ENCODE measurements at places on chromosomes 1 and 21.

- no peak for DNase-seq
Measured at GRCh38 chr1:11134251-11134897, 34.7 kb upstream of the EXOSC10 start.

DNA sequence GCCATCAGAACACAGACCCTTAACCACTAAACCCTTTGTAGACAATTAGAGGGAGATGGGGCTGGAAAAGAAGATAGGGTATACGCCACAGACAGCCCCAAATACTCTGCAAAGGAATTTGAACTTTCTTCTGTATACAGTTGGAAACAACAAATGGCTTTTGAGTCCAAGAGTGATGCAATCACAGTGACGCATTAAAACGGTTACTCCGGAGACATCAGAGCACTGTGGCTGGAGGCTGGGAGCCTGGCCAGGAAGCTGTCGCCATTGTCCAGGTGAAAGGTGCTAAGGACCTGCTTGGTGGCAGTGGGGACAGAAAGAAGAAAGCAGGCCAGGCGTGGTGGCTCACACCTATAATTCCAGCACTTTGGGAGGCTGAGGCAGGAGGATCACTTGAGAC is 4.2 kb downstream of the FLAD1 start:
- DNase-seq: no peak

- DNase-seq: no peak
Measured at GRCh38 chr1:228902781-228903433, 167.6 kb downstream of the RHOU start.

DNA sequence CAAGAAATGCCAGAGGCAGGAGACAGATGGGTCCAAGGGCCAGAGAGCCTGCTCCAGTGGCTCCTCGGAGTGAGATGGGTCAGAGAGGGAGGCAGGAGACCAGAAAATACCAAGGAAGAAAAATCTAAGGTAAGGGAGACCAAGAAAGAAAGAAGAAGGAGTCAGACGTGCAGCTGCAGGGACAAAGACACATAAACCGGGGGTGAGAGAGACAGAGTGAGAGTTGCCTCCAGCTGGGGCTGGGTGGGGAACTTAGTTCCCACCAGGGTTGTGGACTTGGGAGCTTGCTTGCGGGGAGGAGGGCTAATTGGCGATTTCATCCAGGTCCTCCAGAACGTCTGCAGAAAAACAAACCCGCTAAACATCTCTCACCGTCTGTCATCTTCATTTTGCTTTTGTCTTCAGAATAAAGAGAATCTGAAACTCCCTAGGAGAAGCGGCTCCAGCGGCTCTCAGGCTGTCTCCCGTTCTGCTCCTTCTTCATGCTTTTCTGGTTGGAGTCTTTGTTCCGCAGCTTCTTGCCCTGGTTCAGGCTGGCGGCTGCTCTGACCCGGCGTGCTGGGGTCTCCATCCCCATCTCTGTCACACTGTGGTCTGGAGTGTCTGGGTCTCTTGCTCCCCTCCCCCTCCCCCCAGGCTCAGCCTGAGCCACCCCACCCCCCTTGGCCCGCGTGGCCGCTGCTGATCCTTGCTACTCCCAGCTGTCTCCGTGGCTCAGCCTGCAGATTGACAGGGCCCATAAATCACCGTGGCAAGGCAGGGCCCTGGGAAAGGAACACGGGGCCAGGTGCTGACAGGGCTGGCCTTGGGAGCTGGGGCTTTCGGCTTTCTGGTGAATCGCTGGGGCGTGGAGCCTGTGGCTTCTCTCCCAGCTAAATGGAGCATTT is 66.6 kb downstream of the UBIAD1 start:
- DNase-seq: no peak

GRCh38 chr1:2480986-2481364 is 4.9 kb downstream of the PLCH2 start:
- no peak for DNase-seq

DNA sequence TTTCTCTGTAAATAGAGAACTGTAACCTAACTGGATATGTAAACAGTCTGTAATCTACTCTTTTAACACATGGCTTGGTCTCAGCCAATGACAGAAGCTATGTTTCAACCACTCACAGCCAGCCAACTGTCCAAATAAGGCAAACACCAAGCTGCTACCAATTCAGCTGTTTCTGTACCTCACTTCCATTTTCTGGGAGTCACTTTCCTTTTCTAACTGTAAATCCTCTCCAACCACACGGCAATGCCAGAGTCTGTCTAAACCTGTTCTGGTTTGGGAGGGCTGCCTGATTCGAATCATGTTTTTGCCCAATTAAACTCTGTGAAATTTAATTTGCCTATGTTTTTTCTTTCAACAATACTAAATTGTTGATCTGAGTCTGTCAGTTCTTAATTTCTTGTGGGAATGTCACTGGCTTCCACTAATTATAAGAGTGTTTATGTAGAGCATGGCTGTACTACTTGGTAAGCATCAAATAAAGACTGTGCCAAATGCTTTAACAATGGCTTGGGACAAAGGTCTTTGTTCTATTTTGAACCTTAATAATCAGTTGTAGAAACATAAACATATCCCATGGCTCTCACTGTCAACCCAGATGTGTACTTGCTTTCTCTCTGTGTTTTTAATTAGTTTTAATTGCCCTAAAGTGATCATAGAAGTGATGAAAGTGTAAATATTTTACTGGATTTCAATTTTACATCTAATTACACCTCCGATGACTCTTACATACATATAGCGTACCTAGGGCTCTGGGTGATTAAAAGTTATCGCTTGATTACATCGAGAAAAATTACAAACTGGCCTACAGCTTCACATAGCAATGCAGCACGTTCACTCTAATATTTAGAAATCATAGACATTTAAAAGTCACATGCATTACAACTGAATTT is 1144.6 kb upstream of the TMPRSS15 start:
- no peak for DNase-seq

- DNase-seq: no peak
Measured at GRCh38 chr1:2215329-2215728, 12.8 kb upstream of the SKI start.

- no peak for DNase-seq
Measured at GRCh38 chr1:40311692-40312091, 5.4 kb downstream of the COL9A2 start.

DNA sequence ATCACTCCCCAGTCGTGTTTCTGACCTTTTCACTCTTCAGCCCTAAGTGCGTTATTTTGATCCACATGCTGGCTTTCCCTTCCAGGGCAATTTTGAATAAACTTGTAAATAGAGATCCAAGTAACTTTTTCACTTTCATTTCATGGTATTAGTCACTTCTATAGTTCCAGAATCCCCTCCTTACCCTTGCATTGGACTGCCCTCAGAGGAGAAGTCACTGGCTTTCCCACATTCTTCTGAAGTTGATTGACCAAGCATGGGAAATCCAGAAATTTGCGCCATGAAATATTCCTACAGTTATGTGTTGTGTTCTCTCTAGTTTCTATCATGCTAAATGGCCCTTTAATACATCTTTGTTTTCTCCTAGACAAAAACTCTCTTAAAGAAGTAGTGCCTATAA is 177.3 kb upstream of the GORAB start:
- DNase-seq: no peak

DNA sequence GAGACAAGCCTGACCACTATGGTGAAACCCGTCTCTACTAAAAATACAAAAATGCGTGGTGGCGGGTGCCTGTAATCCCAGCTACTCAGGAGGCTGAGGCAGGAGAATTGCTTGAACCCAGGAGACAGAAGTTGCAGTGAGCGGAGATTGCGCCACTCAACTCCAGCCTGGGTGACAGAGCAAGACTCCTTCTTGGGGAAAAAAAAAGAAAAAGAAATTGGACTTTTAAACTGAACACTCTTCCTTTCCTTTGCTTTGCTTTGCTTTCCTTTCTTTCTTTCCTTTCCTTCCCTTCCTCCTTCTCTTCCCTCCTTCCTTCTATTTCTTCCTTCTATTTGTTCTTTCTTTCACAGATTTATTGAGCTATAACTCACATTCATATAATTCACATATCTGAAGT is 43.3 kb upstream of the PUM1 start:
- no peak for DNase-seq

DNA sequence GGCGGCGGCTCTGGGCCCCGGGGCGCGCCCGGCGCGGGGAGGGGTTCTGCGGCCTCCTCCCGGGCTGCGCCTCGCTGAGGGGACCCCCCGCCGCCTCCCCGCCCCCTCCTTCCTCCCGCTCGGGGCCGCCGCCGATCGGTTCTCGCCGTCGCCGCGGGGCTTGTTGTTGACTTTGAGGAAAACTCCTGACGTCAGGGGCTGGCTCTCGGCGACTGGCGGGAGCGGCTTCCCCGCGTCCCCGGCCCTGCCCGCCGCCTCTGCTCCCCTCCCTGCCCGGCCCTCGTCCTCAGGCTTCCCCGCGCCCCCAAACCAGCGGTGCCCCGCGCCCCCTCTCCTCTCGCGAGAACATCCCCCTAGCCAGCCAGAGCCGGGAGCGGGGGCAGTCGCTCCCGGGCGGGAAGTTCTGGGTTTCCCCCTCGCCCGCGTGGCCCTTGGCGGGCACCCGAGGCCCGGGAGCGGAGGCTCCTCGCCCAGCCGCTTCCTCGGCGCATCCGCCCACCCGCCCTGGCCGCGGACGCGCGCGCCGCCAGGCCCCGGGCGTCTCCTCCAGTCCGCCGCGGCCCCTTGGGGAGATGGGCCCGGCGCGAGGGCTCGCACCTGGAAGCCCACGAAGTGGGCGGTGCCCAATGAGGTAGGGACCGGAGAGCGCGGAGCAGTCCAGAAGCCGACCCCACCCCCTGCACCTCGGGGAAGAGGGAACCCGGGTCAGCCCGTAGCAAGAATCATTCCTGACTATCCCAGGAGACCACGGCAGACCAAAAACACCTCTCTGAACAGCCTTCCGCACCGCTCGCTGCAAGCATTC is 611 bp upstream of the AKT3 start:
- DNase-seq: peak; percentile 43

GRCh38 chr1:67431156-67431765 is 1.1 kb upstream of the SERBP1 start:
- DNase-seq: no peak

DNA sequence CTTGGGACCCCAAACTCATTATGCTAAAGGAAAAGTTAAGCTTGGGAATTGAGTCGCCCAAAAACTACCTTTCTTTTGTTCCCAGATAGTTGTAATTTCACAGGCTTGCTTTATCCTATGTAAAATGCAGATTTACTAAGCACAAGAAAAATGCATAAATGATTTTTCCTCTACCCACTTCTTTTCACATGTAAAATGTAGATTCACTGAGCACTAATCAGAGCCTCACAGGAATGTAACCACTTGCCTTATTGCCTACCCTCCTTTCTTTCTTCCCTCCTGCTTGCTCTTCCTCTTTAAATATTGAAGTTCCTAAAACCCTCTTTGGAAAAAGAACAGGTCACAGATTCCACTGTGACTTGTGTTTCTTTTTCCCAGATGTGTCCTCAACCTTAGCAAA is 18.3 kb downstream of the CAPN8 start:
- no peak for DNase-seq
